Stimulated activated CD8-positive, alpha-beta memory T cell treated with anti-CD3 and anti-CD28 coated beads, Interleukin-15, amount 100 ng/mL, for 24 hours (primary cell): ENCODE measurements at places on chromosomes 11 and 22.

GRCh38 chr11:127939000-127939399 lies 648.4 kb downstream of the ETS1 start:
- no peak for DNase-seq

DNA sequence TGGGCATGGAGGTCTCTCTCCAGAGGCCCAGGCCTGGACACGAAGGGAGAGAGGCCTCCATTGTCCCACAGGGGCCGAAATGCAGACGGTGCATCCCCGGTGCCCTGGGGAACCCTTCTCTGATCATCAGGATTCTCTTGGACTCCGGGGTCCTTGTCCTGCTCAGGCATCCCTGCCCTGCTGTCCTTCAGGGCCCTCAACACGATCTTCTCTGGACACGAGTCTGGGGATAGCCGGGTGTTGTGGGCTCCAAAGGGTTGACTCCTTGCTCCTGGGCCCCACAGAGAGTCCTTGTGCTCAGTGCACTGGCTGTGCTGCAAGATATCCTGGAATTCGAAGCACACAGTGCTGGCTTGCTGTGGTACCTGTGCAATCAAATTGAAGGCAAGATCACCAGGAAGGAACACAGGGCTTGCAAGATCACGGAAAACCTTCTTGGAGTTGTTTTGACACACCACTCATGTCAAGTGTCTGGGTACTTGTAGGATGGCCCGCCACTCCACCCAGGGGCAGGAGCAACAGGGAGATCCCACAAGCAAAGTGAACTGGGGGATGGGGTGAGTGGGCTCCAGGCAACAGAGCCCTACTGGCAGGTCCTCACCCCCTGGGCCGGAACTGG lies 61.3 kb upstream of the PRODH start:
- DNase-seq, result no peak

DNA sequence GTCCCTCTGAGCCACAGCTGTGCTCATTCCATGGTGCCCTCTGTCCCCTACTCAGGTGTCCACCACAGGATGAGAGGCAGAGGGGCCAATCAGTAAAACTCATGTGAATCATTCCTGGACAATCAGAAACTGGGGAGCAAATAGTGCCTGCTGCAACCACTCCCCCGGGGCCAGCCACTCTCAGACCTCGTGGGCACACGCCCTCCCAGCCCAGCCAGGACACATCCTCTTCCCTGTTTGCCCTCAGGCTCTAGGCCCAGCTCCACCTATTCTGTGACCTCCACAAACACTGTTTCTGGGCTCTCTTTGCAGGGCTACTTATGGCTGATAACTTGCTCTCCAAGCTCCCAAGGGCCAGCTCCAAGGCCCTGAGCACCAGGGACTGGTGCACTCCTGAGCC lies 14.0 kb upstream of the KCTD14 start:
- no peak for DNase-seq

DNA sequence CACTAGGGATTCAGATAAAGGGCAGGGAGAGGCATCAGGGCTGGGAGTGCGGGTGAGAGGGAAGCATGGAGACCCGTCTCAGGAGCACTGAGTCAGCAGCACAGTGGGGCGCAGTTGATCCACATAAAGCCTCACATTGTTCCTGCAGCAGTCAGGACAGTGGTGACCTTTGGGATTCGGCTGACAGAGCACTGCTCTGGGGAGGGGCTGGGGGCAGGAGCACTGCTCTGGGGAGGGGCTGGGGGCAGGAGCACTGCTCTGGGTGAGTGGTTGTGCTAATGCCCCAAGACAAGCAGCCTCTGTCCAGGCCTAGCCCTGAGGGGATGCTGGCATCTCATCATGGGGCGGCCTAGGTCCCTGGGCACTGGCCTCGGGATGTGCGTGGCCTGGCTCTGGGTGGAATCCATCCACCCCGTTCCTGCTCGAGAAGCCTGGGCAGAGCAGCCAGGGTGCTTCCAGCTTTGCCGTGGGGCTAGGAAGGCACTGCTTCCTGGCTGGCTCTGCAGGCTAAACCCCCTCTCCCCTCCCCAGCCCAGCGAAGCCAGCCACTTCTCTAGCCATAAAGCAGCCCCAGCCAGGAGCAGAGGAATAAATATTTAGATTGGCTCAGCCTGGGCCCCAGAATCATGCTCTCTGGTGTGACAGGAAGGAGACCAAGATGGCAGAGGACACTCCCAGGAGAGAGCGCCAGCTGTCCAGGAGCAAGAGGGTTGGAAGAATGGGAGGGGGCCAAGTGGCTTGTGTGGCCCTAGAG lies 7.3 kb downstream of the OAF start:
- DNase-seq, result no peak

DNA sequence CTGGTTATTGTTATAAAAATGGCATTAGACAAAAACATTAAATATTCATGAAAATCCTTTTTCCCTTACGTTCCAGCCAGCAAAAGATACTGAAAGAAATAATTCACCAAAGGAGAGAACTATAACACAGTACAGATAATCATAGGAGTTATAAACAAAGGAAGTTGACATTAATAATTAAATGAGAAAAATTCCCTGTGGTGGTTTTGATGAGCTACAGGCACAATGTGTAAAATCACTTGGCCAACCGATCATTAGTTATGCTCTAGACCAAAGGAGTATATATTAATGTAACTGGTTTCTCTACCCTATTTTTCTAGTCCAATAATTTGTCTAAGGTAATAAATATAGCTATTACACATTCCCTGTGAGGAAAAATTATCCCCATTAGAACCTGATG lies 534.7 kb downstream of the CNTN5 start:
- DNase-seq, result no peak

DNA sequence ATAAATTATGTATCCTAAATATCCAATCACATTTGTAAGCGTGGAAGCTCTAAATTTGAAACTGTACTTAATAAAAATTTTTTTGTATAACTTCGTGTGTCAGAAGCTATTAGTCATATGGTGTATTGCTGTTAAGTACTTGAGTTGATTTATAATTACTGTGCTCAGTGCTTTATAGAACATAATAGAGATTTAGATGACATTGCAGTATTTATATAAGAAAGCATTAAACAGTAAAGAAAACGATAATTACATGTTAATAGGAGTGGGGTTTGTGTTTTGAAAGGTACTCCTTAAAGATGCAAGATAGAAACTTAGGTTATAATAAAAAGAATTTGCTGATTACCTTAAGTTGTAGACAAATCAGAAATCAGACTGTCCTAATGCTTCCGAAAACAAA lies 5.9 kb upstream of the TCP11L1 start:
- no peak for DNase-seq

DNA sequence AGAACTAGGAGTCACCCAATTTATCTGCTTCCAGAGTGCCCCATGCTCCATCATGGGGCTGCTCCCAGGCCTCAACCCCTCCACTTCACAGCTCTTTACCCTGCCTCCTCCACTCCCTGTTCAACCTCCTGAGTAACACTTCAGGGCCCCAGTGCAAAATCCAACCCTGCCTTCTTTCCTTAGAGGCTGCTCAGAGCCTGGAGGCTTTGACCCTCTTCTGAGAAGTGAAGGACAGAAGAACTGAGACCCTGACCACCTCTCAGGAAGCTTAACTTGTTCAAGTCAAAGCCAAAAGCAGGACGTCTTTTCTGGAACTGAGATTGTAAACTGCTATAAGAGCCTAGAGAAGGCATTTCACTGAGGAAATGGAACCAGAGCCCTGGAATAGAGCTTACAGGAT lies 15.5 kb downstream of the EIF3F start:
- no peak for DNase-seq

GRCh38 chr11:37504060-37504611 lies 906.1 kb upstream of the RAG2 start:
- DNase-seq, result no peak

- DNase-seq, result no peak
Observed at GRCh38 chr22:21047035-21047661, 1.4 kb downstream of the LRRC74B start.

DNA sequence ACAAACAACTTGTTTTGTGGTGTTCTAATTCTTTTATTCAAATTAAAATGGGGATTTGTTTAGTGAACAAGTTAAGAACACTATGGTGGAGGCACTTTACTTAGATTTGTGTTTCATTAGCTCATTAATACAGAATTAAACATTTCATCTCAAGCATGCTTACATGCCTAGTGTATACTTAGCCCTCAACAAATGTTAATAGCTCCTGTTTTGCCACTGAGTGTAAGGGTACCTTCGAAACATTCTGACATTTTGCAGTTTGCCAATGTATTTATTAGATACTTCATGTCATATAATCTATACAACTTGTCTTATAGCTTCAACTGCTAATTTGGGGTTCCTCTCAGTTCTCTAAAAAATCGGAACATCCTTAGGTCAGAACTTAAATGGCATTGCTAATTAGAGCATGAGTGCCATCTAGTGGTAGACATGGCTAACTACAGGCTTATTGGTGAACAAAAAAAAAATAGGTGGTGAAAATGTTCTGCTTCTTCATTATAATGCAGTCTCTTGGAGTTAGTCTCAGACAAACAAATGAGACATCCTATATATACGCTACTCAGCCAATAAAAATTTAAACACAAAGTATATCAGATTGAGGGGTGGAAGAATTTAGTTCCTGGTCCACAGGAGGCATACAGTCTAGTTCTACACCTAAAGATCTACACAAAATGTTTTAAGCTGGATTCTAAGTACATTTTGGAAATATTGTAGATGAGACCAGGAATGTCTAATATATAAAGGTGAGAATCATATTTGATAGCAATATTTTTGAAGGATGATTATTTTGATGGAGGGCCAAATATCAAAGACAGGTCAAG lies 4.9 kb upstream of the CNTN5 start:
- DNase-seq, result no peak

DNA sequence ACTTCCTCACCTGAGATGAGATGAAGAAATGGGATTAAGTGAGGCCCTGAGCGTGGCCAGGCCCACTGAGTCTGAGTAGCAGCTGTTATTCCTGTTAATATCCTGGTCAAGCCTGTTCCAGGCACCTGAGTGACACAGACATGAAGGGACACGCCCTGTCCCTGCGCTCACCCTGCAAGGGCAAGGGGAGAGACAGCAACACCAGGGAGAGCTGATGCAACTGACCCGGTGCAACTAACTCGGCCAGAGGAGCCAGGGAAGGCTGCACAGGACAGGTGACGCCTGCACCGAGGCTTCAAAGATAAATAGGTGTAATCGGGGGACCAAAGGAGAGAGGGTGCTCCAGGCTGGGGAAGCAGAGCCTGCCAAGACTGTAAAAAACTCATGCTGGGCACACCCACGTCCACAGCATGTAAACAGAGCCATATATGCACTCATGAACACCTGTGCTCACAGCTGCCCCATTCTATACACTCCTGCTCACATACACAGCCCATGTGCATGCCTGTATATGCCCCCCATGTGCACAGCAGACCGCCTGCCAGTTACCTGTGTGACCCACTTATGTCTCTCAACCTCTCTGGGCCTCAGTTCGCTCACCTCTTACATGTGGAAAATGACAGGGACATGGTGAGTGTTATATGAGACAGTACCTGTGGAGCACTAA lies 22.8 kb upstream of the GCAT start:
- DNase-seq, result no peak

GRCh38 chr11:66333896-66334604 lies 2.2 kb downstream of the RIN1 start:
- DNase-seq, result no peak

- no peak for DNase-seq
Observed at GRCh38 chr11:7534042-7534378, 20.2 kb downstream of the PPFIBP2 start.

DNA sequence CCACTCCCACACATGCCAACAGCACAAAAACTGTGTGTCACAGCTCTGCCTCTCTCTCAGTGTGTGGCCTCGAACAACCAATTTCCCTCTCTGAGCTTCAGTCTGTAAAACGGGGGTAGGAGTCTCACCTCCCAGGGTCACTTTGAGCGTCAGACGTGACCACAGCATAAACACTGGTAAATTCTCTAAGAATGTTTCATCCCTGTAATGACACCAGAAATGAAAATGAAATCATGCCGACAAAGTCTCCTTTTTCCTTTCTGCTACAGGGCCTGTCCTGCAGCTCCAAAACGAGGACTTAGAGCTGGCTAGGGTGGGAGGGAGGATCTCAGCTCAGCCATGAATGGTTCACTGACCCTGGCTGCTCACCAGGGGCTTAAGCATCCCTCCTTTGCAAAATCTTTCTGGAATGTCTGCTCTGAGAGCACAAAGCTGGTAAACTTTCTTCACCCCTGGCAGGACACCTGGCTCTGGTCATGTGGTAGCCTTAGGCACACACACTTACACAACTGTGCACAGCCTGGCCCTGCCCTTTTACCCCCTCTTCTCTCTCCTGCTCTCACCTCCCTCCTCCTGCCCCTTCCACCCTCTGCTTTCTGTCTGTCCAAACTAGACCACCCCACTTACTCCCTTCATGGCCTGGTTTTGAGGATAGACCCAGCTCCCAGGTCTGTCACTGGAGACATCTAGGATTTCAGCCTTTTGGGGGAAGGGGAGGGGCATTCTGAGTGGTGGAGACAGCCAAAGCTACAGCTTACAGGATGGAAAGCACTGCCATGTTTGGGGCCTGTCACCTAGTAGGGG lies 12.3 kb upstream of the TSKU start:
- no peak for DNase-seq

- DNase-seq, result no peak
Observed at GRCh38 chr22:25281675-25282345, 62.4 kb downstream of the CRYBB2 start.

DNA sequence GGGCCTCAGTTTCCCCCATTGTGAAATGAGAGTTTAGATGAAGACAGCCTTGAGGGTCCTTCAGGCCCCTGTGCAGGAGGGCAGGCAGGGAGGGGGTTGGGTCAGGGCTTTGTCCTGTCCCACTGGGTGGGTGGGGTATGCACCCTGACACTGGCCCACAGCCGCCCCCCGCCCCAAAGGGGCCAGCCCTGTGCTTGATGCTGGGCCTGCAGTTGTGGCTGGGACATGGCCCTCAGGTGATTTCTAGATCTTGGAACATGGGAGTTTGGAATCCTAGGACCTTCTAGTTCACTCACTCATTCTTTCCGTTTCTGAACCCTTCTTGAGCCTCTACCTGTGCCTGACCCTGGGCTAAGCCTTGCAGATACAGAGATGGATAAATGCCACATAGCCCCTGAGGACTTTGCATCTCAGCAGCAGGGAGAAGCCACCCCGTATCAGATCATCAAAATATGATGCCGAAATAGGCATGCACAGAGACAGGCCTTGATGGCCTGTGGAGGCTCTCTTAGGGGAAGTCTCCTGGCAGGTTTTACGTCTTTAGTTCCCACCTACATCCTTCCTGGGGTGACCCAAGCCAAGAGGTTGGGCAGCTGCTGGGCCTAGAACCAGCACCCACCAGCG lies 76.0 kb downstream of the FBLN1 start:
- no peak for DNase-seq

- DNase-seq, result no peak
Observed at GRCh38 chr11:74784234-74784633, 35.6 kb downstream of the RNF169 start.
